ENCODE measurements at places on chromosomes 6 and 20. TPM values are rescaled to one million over a fixed set of nuclear protein-coding genes. Genes with fewer than 3 reads are reported as not detected.
A peak's percentile ranks its signal among the peaks of the same experiment; 100 is the strongest.

TBX18 gene
- not detected for total RNA-seq

CPXM1 gene
- total RNA-seq, result 0.86 TPM

ASIP gene
- not detected for total RNA-seq

ULBP2 gene
- 0.20 TPM for total RNA-seq

MBOAT1 gene
- 12.0 TPM for total RNA-seq

MLIP gene
- not detected for total RNA-seq

KIFC1 gene
- 2.0 TPM for total RNA-seq

GRCh38 chr20:6768228-6769140, 998 bp downstream of the BMP2 start:
- H3K4me3 ChIP-seq, result no peak overlapping the region
- H3K27me3 ChIP-seq, result peaks cover 20% of the 10 kb centered on the region
- peaks cover 2% of the 10 kb centered on the region for H3K4me1 ChIP-seq
- DNase-seq, result no peak
- H3K27ac ChIP-seq, result no peak overlapping the region

GRCh38 chr20:35541118-35541782, 628 bp upstream of the ERGIC3 start:
- no peak for DNase-seq
- H3K27me3 ChIP-seq, result no peaks in the 10 kb centered on the region
- peak overlapping the region; percentile 81 for H3K4me3 ChIP-seq
- no peaks in the 10 kb centered on the region for H3K36me3 ChIP-seq
- H3K27ac ChIP-seq, result no peak overlapping the region

DNA sequence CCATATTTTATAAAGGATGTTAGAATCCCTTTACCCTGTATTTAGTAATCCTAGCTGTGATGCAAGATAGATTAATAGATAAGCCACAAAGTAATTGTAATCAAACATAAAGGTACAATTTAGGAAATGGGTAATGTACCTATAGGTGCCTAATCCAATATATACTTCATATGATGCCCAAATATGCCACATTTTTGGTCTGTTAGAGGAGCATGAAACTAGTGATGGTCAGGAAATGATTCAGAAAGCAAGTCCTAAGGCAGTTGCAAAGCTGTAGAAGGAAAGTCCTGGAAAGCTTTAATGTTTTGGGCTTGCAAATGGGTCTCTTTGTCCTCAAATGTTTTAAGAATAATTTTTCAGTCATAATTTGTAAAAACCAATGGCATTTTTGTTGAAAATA, 76.6 kb upstream of the PTPRK start:
- no peak for DNase-seq
- no peaks in the 10 kb centered on the region for H3K4me1 ChIP-seq
- no peak overlapping the region for H3K4me3 ChIP-seq
- H3K27ac ChIP-seq, result no peak overlapping the region
- H3K27me3 ChIP-seq, result no peaks in the 10 kb centered on the region

GRCh38 chr6:56708810-56709597, 66.3 kb upstream of the DST start:
- no peak for DNase-seq
- no peak overlapping the region for H3K27ac ChIP-seq
- H3K4me1 ChIP-seq, result no peaks in the 10 kb centered on the region
- H3K27me3 ChIP-seq, result no peaks in the 10 kb centered on the region
- H3K36me3 ChIP-seq, result no peaks in the 10 kb centered on the region

DNA sequence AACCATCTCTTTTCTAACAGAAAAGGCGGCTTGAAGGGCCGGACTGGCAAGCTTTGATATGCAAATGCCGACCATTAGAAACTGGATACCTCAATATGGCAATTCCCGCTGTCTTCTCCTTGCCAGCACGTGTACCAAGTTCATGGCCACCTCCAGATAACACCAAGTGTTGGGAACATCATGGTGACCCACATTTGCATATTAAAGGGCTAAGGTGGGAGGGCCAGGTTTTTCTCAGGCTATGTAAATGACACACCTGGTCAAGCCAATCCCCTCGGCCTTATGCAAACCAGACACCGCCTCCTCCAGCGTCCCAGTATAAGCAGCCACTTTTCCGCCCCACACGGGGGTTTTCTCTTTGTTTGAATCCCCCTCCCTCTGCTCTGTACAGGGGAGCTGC, 110.7 kb downstream of the DACT2 start:
- H3K27me3 ChIP-seq, result no peaks in the 10 kb centered on the region
- no peak overlapping the region for H3K4me3 ChIP-seq
- H3K4me1 ChIP-seq, result no peaks in the 10 kb centered on the region
- H3K27ac ChIP-seq, result no peak overlapping the region
- no peak for DNase-seq
- H3K36me3 ChIP-seq, result no peaks in the 10 kb centered on the region

- DNase-seq, result no peak
- no peak overlapping the region for H3K27ac ChIP-seq
- no peak overlapping the region for H3K4me3 ChIP-seq
- no peaks in the 10 kb centered on the region for H3K36me3 ChIP-seq
- H3K27me3 ChIP-seq, result no peaks in the 10 kb centered on the region
Measured at GRCh38 chr6:122352981-122353664, 46.3 kb upstream of the HSF2 start.

DNA sequence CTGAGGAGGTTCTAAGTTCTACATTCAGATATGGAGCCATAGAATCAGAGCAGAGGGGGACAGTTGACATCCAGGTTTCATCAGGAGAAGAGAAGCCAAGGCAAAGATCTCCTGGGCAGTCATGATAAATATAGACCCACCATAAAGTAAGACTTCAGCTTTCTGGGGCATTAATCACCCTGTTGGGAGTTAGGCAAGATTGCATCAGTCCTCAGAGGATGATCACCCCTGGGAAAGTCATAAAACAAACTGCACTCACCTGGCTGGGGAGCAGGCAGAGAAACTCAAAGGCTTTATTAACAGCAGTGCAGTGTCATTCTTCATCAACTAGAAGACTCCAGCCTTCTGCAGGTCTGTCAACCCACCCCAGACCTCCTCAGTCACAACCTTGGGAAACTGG, 301.3 kb upstream of the JARID2 start:
- H3K36me3 ChIP-seq, result no peaks in the 10 kb centered on the region
- no peaks in the 10 kb centered on the region for H3K27me3 ChIP-seq
- H3K4me3 ChIP-seq, result no peak overlapping the region
- no peak for DNase-seq
- H3K27ac ChIP-seq, result no peak overlapping the region
- H3K4me1 ChIP-seq, result no peaks in the 10 kb centered on the region

DNA sequence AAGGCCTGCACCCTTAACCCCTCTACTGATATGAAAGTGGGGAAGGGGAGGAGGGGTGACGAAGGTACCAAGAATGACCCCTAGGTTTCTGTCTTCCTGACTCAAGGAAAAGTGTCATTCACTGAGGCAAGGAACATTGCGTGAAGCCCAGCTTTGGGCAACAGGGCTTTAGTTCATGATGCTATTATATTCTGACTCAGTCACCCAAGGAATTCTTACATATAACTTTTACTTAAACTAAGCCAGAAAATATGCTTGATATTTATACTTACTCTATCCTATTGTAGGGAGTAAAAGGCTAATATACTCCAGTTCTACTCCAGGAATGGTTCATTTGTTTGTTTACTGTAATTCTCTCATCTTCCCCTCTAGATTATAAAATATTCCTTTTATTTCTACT, 60.5 kb downstream of the DOP1A start:
- DNase-seq, result no peak
- no peaks in the 10 kb centered on the region for H3K4me1 ChIP-seq
- no peaks in the 10 kb centered on the region for H3K36me3 ChIP-seq
- no peaks in the 10 kb centered on the region for H3K27me3 ChIP-seq
- H3K27ac ChIP-seq, result no peak overlapping the region

- H3K27me3 ChIP-seq, result no peaks in the 10 kb centered on the region
- H3K4me1 ChIP-seq, result no peaks in the 10 kb centered on the region
- no peak for DNase-seq
- H3K36me3 ChIP-seq, result peaks cover 3% of the 10 kb centered on the region
Measured at GRCh38 chr6:144646093-144647056, 361.2 kb downstream of the UTRN start.

DNA sequence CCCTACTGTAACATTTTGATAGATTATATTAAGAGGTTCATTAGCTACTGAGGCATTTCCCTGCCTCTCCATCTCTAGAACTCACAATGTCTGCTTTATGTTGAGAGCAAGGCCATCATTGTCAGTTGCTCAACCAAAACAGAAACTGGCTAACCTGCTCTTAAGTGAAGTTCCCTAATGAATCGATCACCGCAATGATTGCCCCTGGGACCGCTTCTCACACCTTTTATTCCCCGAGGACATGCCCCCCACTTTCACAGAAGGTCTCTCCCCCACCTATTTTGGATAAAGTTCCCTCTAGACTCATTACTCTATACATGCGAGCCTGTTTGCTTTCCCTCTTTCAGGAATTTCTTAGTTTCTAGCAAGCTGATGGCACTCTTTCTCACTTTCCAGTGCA, 108.8 kb downstream of the FAM217A start:
- no peak overlapping the region for H3K4me3 ChIP-seq
- H3K27ac ChIP-seq, result no peak overlapping the region
- no peaks in the 10 kb centered on the region for H3K4me1 ChIP-seq
- DNase-seq, result no peak
- H3K36me3 ChIP-seq, result no peaks in the 10 kb centered on the region
- no peaks in the 10 kb centered on the region for H3K27me3 ChIP-seq

GRCh38 chr6:93859971-93860370, 440.6 kb upstream of the EPHA7 start:
- H3K36me3 ChIP-seq, result no peaks in the 10 kb centered on the region
- no peaks in the 10 kb centered on the region for H3K27me3 ChIP-seq
- H3K4me1 ChIP-seq, result no peaks in the 10 kb centered on the region
- H3K27ac ChIP-seq, result no peak overlapping the region
- no peak overlapping the region for H3K4me3 ChIP-seq

DNA sequence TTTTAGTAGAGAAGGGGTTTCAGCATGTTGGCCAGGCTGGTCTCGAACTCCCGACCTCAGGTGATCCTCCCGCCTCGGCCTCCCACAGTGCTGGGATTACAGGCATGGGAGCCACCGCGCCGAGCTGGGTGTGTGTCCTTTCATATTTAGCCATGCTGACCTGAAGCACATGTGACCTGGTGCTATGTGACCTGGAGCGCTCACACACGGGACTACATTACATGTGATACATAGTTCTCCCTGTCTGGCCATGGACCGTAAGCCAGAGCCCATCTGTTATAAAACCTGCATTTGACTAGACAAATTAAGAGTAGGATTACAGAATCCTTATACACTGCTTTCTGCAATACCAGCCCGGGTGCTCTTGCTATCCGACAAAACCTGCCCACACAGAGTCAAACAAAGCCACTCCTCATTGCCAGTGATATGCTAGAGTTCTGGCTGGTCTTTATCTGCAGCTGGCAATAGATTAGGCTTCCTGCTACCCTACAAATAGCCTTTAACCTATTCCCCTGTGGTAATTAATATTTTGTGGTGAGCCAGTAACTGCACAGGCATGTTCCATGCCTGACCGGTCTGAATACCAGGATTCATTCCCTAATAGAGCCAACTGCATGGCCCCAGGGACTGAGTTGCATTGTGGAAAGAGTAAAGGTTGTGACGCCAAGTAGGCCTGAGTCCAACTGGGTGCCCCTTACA, 26.3 kb upstream of the FAM50B start:
- H3K4me1 ChIP-seq, result no peaks in the 10 kb centered on the region
- no peak overlapping the region for H3K27ac ChIP-seq
- DNase-seq, result no peak
- H3K4me3 ChIP-seq, result no peak overlapping the region

DNA sequence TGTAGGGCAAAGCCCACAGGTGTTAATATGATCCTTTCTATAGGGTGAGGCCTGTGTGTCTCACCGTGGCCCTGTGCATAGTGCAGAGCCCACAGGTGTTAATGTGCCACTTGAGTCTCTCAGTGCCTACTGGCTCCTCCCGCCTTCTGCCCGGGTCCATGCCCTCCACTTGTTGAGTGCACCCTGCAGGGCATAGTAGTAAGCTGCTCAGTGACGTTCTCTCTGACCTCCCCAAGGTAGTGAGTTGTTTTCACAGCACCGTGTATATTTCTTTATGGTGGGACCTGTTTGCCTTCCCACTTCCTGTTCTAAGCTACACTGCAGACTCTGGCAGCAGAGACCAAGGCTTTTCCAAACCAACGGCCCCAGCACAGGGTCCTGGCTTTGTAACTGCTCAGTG, 64.5 kb upstream of the SLC22A1 start:
- peaks cover 13% of the 10 kb centered on the region for H3K36me3 ChIP-seq
- H3K27ac ChIP-seq, result no peak overlapping the region
- H3K4me1 ChIP-seq, result peaks cover 11% of the 10 kb centered on the region
- DNase-seq, result no peak

GRCh38 chr20:23542801-23543200, 25.5 kb downstream of the CST9L start:
- no peak overlapping the region for H3K27ac ChIP-seq
- H3K36me3 ChIP-seq, result no peaks in the 10 kb centered on the region
- no peaks in the 10 kb centered on the region for H3K4me1 ChIP-seq
- H3K27me3 ChIP-seq, result peaks cover 25% of the 10 kb centered on the region
- no peak for DNase-seq
- H3K4me3 ChIP-seq, result no peak overlapping the region

- DNase-seq, result no peak
- H3K27ac ChIP-seq, result peak overlapping the region; percentile 82
- H3K36me3 ChIP-seq, result no peaks in the 10 kb centered on the region
- no peaks in the 10 kb centered on the region for H3K27me3 ChIP-seq
- H3K4me1 ChIP-seq, result peaks cover 12% of the 10 kb centered on the region
Measured at GRCh38 chr6:4133941-4134838, 1.2 kb downstream of the ECI2 start.

DNA sequence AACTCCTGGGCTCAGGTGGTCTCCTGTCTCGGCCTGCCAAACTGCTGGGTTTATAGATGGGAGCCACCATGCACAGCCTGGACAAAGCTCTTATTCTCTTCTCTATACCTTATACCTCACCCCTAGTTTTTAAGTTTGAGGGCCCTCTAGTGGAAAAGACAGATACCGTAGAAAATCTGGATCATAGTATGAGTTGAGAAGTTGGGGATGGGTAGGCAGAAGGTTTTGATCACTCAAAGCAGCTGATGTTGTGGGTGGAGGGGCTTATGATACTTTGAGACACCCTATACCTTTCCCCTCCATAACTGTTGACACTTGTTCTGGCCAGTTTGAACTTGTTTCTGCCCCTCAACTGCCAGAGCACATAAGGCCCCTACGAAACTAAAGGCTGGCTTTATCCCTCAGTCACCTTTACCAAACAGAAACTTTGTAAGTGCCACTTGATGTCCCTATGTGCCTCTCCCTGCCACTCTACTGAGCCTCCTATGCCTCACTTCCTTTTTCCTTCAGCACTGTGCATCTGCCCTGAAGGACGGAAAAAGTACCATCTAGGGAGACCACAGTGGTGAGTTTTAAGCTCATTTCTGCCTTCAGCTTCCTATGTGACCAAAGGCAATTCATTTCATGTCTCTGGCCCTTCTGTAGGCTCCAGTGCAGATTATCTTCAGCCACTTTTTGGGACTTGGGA, 28.6 kb downstream of the RALY start:
- DNase-seq, result no peak
- peaks cover 54% of the 10 kb centered on the region for H3K4me1 ChIP-seq
- no peaks in the 10 kb centered on the region for H3K36me3 ChIP-seq
- no peak overlapping the region for H3K4me3 ChIP-seq
- H3K27ac ChIP-seq, result no peak overlapping the region
